Activated CD8-positive, alpha-beta memory T cell treated with anti-CD3 and anti-CD28 coated beads for 4 hours (primary cell): ENCODE measurements at places on chromosomes 5 and 9.

- no peak for DNase-seq
These were observed 250.0 kb downstream of the NR3C1 start for GRCh38 chr5:143153332-143154119.

DNA sequence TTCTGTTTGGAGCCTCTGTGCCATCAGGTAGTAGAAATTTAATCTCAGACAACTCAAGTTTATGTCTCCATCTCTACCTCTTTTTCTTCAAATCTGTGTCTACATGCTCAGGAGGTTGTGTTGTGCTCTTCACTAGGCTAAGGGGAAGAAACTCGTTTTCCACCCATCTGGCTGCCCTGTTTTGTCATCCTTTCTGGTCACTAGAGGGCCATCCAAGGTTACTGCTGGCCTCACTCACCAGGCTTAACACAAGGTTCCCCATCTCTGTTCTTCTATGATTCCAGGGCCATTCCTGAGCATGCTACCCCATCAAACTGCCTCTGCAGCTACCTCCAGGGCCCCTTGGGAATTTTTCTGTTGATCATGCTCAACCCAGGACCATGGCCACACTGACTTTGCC is 213.3 kb upstream of the FBXL7 start:
- DNase-seq: no peak

- DNase-seq: no peak
These were observed 414.0 kb upstream of the ACTBL2 start for GRCh38 chr5:57896576-57896975.

GRCh38 chr5:62538017-62538942 is 40.3 kb upstream of the LRRC70 start:
- DNase-seq: no peak

DNA sequence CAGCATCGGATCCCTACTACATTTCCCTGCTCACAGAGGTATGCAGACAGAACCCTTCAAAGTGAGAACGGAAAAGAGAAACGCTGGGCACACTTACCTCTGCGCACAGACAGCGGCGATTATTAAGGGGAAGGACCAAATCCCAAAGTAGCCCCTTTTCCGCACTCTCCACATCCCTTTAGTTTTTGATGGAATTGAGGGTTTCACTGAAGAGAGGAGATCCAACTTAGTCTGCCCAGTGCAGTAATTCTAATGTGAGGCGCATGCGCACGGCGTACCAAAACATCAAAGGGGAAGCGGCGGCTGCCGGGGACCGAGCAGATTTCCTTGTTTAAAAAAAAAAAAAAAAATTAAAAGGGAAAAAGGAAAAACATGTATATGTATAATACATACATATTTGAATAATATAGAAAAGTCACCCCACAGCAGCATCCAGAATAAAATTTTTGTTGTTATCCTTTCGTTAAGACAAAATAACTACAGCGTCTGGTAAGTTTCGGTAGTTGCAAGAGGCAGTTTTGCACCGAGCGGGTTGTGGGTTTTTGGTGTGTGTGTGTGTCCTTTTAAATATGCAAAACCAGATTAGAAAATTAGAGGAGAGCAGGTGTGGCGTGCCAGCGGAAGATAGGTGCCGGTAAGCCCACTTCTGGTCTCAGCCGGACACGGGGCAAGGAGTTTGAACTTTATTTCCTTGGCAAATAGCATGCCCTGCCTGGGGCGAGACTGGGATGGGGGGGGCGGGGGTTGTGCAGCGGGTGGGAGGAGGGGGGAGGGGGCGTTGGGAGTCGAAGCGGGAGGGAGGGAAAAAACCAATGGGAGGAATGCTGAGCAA is at the start of gene GABRB2:
TSS of gene GABRB2 (minus strand) at position 256 of the 832 bp plus-strand sequence. CDS start at position 174, 82 bp downstream.
- no peak for DNase-seq

DNA sequence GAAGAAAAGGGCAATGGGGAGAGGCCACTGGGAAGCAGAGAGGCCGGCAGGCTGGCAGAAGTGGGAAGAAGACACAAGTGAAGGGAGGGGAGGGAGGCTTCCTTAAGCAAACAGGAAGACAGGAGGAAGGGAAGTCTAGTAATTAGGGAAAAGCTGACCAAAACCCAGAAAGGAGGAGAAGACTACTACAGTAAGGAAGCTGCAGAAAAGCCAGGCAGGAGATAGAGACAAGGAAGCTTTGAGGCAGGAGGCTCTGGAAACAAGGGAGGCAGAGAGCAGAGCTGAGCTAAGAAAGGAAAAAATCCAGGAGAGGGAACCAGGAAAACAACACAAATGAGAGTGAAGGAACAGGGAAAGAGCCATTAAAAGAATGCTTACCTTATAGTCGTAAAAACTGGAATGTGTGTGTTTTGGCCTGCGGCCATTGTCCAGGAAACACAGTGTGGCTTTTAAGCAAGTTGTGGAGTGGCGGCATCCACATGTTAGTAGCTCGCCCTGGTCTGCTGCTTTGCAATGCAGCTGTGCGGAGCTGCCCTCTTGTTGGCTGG is 317.1 kb upstream of the CLINT1 start:
- DNase-seq: no peak

DNA sequence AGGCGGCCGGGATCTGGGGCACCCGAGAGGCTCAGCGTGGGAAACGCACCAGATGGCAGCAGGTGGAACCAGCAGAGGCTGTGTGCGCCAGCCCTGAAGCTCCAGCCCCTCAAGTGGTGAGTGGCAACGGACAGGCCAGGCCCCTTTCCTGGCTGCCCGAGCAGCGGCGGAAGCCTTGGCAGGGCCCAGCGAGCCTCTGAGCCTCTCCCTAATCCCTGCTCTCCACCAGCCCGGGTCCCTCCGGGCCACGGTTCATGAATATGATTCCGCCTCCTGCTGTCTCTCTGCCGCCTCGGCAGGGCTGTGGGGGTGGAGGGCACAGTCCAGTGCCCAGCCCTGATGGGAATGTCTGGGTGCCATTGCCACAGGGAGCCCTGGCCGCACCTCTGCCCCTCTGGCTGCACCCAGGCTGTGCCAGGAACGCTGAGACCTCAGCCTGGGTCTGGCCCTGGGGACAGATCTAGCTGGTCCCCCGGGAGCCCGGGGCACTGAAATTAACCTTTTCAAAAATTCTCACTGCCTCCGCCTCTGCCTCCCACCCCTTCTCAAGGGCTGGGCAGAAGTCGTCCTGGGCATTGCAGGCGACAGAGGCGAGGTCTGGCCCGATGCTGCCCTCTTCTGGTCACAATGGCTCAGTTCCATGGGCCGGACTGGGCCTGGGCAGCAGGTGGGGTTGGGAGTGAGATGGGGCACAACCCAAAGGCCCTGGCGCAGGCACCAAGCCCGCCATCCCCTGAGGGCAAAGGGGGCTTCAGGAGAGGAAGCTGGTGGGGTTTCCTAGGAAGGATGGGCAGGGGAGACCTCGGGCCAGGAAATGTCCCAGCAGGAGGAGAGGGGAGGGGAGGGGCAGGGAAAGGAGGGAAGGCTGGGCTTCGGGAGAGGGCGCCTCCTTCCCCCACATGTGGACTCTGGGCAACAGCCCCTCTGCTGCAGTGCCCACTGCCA is 20.3 kb downstream of the CCDC187 start:
- DNase-seq: peak; percentile 48

DNA sequence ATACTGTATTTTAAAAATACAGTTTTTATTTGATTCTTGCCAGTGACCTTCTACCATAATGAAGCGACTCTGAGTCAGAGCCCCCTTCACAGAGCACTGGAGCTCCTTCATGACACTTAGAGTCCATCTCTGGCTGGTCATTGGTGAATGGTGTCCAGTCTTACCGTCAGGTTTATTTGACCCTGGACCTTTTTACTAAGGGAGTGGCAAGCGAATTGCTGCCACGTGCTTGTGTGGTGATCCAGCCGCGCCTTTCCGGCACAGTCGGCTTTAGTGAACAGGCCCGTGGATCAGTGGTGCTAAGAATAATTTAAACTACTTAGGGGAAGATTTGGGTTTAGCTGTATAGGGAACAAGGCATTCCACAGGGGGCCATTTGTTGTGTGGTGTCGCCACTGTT is 48.5 kb downstream of the PRRC2B start:
- no peak for DNase-seq

- no peak for DNase-seq
These were observed 151.2 kb upstream of the WWC1 start for GRCh38 chr5:168140241-168140640.

DNA sequence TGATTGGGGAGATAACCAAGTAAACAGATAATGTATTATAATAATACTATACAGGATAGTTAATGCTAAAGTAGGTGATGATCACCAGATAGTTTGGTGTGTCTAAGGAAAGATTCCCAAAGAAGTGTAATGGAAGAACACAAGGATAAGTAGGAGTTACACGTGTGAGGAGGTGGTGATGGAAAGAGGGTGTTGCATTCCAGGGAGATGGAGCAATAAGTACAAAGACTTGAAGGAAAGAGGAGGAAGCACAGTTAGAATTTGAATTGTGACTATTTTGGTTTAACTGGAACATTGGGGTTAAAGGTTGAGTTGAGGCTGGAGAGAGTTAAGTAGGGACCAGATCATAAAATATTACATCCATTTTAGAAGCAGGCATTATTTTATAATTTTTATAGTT is 76.9 kb downstream of the IPO11 start:
- DNase-seq: no peak

DNA sequence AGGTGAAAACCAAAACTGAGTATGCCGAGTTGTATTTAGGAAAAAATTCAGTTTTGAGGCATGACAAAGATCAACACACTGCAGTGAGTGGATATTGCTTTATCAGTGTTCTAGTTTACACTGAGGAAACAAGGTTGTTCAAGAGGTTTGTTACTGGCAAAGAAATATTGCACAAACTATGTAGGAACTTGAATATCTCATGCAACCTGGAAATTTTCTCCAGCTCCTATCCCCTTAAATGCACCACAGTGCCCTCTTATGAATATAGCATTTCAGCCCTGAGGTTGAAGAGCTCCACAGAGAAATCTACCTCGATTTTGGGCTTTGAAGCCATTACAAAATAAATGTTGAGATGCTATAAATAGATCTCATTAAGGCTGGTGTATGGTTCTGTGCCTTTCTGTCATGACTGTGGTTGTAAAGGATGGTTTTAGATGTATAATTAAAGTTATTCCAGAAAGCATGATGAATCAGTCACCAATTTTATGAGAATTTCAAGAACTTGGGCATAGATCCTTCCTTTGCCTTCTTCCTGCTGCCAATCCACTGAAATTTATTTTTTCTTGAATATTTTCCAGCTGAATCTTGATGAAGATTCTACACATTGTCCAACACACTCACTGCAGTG is 159.3 kb downstream of the SPATA31D1 start:
- no peak for DNase-seq

DNA sequence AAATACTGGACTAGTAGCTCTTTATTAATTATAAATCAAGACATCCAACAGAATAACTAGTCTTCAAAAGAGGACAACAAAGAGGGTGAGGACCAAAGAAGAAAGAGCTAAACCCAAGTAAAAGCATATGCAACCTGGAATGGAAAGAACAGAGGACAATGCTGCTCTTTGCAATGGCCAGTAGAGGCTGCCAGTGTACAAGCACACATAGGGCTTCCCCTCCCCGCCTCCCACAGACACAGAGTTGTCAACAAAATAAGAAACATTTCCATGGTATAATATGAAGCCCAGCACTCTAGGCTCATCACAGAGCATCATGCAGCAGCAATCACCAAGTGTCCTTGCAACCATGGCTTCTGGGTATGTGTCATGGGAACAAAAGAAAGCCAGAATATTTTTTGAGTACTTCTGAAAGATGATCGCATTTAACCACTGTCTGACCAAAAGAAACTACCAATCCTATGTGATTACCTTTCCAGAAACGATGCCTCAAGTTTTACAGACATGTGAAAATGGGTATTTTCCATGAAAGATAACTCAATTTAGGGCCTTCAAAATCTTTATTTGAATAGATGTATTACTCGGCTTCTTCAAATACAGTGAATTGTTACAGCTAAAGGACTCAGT is 58.1 kb downstream of the RFX3 start:
- peak; percentile 29 for DNase-seq
